Naive thymus-derived CD4-positive, alpha-beta T cell (primary cell): ENCODE measurements at places on chromosomes 3 and 15. TPM values are rescaled to one million over a fixed set of nuclear protein-coding genes. Genes with fewer than 3 reads are reported as not detected.

The CPB1 gene
- not detected for polyA plus RNA-seq

The RBP2 gene
- polyA plus RNA-seq, result not detected

The SEC22A gene
- 15.4 TPM for polyA plus RNA-seq

The GOLGA6D gene
- polyA plus RNA-seq, result not detected

The PSTPIP1 gene
- 29.1 TPM for polyA plus RNA-seq

The RBPMS2 gene
- polyA plus RNA-seq, result not detected

DNA sequence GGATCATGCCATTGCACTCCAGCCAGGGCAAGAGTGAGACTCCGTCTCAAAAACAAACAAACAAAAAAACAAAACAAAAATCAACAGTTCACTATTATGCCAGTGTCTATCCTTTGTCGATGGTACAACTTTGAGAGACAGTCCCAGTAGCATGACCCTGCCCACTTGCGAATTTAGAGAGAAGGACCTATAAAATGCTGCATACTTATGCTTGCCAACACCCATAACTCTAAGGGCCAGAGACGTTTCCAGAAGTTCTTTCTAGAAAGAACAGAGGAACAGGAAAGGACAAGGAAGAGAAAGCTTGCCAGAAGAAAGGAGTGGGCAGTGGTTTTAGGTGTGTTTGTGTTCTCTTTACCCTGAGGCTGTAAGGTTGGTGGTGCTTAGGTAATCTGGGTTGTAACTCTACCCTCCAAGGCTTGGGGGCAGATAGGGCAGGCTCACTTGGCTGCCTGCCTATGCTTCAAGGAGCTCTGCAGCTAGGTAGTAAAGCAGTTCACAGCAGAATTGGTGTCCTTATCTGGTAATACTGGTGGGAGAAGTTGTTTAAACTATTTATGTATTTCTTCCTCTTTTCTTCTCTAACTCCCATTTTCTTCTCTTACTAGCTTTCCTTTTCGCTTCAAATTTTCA, 50.6 kb upstream of the SPPL2A start:
- no peaks in the 10 kb centered on the region for H3K27me3 ChIP-seq
- no peak overlapping the region for H3K4me3 ChIP-seq
- H3K36me3 ChIP-seq, result no peaks in the 10 kb centered on the region

GRCh38 chr15:74339371-74339770, 28.1 kb downstream of the CYP11A1 start:
- H3K36me3 ChIP-seq, result no peaks in the 10 kb centered on the region
- no peak overlapping the region for H3K4me3 ChIP-seq
- no peaks in the 10 kb centered on the region for H3K4me1 ChIP-seq
- DNase-seq, result no peak

- H3K36me3 ChIP-seq, result no peaks in the 10 kb centered on the region
- H3K4me3 ChIP-seq, result no peak overlapping the region
- no peak for DNase-seq
- peaks cover 8% of the 10 kb centered on the region for H3K4me1 ChIP-seq
Measured at GRCh38 chr3:72426618-72427397, 421.4 kb downstream of the SHQ1 start.

- no peaks in the 10 kb centered on the region for H3K4me1 ChIP-seq
- H3K36me3 ChIP-seq, result no peaks in the 10 kb centered on the region
- H3K27me3 ChIP-seq, result no peaks in the 10 kb centered on the region
- H3K27ac ChIP-seq, result no peak overlapping the region
- no peak for DNase-seq
- no peak overlapping the region for H3K4me3 ChIP-seq
Measured at GRCh38 chr3:192121923-192122322, 605.4 kb downstream of the FGF12 start.

GRCh38 chr3:98482717-98483482, 14.6 kb upstream of the OR5K2 start:
- H3K4me1 ChIP-seq, result no peaks in the 10 kb centered on the region
- no peak for DNase-seq
- H3K4me3 ChIP-seq, result no peak overlapping the region
- no peaks in the 10 kb centered on the region for H3K27me3 ChIP-seq
- no peaks in the 10 kb centered on the region for H3K36me3 ChIP-seq

DNA sequence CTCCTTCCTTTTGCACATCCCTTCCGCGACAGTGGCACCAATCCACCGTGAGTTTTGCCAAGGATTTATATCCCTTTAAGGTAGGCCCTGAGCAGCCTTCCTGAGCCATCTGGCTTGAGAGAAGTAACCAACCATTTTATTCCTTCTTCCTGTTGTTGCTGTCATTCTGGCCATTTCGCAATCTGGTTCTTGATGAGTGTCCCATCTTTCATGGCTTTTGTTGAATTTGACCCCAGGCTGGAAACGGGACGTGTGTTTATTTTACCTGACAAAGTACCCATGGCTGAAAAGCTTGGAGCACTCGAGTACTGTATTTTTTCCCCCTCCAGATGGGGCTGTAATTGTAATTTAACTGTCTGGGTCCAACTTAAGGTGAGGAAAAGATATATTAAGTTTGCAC, 173.4 kb downstream of the WNT5A start:
- no peaks in the 10 kb centered on the region for H3K36me3 ChIP-seq
- H3K27me3 ChIP-seq, result no peaks in the 10 kb centered on the region
- no peak overlapping the region for H3K4me3 ChIP-seq
- DNase-seq, result no peak
- no peaks in the 10 kb centered on the region for H3K4me1 ChIP-seq

DNA sequence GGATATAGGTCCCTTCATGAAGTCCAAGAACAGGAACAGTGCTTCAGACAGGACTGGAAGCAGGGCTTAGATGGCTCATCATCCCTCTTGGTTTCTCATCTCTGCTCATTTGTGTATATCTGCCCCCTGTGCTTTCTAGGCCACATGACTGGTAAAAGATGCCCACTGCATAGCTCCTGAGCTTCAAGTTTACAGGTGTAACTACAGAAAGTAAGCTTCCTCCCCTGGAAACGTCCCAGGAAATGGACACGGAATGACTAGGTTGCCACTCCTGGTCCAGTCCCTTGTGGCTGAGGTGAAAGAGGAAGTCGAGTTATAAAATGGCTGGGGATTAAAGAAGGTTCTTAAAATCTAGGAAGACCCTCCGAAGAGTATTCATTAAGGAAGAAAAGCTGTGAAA, 32.5 kb downstream of the MYO5A start:
- no peak overlapping the region for H3K27ac ChIP-seq
- no peak for DNase-seq
- no peaks in the 10 kb centered on the region for H3K4me1 ChIP-seq
- H3K36me3 ChIP-seq, result no peaks in the 10 kb centered on the region

GRCh38 chr15:25706176-25706955, 156.8 kb downstream of the ATP10A start:
- H3K27ac ChIP-seq, result no peak overlapping the region
- no peaks in the 10 kb centered on the region for H3K4me1 ChIP-seq
- no peak for DNase-seq
- no peaks in the 10 kb centered on the region for H3K27me3 ChIP-seq
- H3K36me3 ChIP-seq, result no peaks in the 10 kb centered on the region
- H3K4me3 ChIP-seq, result no peak overlapping the region

GRCh38 chr3:188523291-188523690, 369.3 kb downstream of the LPP start:
- no peaks in the 10 kb centered on the region for H3K27me3 ChIP-seq
- H3K27ac ChIP-seq, result no peak overlapping the region
- no peak for DNase-seq
- no peak overlapping the region for H3K4me3 ChIP-seq
